ENCODE measurements at places on chromosomes 5 and 9.

DNA sequence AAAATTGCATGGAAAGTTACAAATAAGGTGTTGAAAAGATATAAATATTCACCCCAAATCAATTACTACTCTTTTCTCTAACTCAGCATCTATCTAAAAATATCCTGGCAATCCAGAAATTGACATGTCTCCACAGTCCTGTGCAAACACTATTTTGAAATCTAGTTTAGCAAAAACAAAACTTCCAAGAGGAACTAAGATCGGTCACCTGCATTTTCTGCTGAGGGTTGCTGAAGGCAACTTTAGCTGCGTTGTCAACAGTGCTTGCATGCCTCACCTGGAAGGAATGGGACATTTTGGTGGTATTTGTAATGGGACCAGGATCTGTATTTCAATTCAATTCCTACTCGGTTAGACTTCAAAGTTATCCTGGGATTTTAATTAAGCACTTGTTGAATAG is 398.3 kb downstream of the NTRK2 start:
- DNase-seq: no peak

- no peak for DNase-seq
Measured at GRCh38 chr9:137376386-137376785, 46.6 kb downstream of the EXD3 start.

DNA sequence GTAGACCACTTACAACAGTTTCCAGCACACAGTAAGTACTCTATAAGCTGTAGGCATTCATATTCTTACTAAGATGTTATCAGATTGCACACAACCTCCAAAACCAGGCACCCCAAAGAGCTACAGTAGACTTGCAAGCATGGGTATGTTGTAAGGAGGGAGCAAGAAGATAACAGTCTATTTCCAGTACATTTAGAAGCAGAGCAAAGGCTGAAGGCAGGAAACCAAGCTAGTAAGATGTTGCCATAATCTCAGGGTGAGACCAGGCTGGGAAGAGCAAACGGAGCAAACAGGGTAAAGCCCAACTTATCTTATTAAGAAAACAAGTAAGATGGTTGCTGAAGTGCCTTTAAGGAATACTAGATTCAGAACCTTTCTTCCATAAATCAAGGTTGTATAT is 161.1 kb downstream of the GLIS3 start:
- DNase-seq: no peak

GRCh38 chr5:124052201-124052600 is 540.2 kb downstream of the CSNK1G3 start:
- no peak for DNase-seq

DNA sequence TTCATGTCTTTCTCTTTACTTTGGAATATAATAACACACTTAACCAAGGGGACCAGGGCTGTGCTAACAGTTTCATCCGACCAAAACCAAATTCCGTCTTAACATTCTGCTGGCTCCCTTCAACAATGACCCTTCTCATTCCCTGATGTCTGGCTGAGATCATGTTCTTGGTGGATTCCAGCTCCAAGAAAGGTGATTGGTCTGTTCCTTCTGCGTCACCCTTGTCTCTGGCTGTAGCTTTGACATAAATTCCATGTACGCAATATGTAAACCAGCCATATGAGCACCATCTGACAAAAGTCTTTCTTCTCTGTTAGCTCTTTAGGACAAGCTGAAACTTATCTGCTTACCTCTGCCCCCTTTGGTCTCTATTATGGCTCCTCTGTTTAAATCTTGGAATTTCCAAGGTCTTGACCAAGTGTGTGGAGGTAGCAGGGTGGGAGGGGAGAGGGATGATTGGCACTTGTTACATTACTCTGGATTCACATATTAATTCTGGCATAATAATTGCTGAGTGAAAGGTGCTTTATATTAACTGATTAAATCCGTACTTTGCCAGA is 45.7 kb upstream of the HSD17B4 start:
- no peak for DNase-seq

DNA sequence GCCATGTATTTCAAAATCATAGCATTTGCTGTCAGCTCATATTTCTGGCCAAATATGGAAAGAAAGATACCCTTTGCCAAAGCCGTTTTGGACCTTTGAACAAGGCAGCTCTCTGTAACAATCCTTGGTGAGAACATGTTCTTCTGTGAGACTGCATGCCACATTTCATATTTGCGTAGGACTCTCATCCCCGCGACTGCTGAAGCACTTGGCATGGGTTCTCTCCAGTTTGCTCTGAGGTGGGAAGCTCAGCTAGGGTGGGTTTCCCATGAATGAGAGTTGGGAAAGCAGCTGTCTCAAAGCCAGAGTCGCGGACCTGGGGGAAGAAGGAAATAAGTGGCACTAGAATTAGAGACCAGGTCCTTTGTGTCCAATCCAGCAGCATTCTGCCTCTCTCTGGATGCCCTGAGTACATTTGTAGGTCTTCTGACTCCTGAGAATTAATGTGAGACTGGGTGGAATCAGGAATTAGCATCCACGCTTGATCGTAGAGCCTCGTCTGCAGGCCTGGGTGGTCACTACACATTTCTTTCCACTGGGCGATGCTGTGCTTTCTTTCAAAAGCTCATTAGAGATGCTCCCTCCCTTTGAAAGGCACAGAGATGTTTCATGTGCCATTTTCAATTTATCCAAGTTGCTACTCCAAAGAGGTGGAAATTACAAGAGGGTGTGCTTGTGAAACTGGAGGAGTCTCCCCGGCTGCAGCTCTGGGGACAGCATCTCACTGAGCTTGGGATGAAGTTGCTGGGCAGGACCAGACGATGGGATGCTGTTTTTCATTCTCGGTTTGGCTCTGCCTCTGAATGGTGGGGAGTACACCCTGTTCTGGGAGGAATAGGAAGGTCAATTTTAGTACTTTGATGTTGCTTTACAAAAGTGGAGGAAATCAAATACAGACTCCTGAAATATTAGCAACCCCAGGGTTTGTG is 197.2 kb downstream of the GADD45G start:
- no peak for DNase-seq

- no peak for DNase-seq
Measured at GRCh38 chr5:124580925-124581737, 165.3 kb downstream of the ZNF608 start.

- DNase-seq: no peak
Measured at GRCh38 chr9:128065907-128066712, 1.0 kb downstream of the NAIF1 start.

DNA sequence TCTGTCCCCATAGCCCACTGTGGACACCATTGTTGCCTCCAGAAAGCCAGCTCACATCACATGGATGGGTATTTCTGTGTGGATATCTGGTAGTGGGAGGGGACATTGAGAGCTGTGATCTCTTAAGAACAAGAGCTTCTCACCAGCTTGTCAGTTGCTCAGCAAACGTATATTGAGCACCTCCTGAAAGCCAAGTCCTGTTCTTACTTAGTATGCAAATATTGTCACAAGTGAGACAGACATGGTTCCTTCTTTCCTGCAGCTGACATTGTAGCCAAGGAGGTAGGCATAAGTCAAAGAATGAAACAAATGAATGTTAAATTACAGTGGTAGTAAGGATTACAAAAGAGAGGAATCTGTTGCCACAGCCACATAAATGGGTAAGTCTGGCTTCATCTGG is 3.8 kb downstream of the TCOF1 start:
- no peak for DNase-seq

DNA sequence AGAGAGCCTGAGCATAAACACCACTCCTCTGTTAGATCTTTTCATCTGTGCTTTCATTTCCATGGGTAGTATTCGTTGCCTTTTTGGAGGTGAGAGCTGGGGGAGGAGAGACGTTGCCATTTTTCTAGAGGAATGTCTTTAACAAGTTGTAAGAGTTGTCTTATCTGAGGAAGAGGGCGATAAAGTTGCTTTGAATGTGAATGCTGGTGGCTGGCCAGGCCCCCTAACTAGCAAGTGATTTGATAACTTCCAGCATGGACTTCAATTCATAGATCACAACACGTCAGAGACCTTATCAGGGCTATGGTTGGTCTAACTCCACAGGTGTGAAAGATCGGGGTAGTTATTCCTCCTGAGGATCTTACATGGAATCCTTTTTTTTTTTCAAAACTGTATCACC is 30.0 kb upstream of the AOPEP start:
- no peak for DNase-seq

DNA sequence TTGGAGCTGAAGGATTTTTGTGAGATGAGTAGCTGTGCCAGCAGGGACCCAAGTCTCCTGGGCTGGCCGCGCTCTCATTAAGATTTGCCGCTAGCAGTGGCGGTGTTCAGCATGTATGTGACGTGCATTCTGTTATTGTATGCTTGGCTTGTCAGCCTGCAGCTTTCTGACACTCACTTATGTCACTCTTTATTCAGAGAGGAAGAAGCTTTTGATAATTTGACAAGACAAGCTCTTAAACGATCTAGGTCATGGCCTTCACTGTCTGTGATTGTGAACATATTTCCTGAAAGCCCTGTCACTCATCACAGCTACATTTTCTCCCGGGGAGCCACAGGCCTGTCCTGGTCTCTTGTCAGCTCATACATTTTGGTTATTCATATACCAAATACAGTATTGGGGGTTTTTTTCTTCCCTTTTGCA is 98.2 kb upstream of the GRHPR start:
- DNase-seq: no peak

- DNase-seq: no peak
Measured at GRCh38 chr9:99134893-99135341, 30.0 kb downstream of the TGFBR1 start.

DNA sequence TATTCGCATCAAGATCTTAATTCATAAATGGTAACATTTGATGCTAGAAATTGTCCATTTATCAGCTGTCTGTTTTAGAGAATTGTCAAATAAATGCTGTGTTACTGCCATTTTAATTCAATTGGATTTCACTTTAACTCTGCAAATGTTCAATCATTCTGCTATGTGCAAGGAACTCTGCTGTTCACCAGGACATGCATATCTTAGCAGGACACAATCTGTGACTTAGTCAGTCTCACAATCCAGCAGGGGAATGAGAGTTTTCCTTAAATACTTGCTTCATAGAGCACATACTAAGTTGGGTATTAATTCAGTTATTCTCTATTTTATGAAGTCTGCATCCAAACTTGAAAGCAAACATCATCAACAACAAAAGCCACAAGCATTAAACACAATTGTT is 488.7 kb upstream of the MEF2C start:
- DNase-seq: no peak

- no peak for DNase-seq
Measured at GRCh38 chr9:93148721-93149120, 14.7 kb upstream of the NINJ1 start.

DNA sequence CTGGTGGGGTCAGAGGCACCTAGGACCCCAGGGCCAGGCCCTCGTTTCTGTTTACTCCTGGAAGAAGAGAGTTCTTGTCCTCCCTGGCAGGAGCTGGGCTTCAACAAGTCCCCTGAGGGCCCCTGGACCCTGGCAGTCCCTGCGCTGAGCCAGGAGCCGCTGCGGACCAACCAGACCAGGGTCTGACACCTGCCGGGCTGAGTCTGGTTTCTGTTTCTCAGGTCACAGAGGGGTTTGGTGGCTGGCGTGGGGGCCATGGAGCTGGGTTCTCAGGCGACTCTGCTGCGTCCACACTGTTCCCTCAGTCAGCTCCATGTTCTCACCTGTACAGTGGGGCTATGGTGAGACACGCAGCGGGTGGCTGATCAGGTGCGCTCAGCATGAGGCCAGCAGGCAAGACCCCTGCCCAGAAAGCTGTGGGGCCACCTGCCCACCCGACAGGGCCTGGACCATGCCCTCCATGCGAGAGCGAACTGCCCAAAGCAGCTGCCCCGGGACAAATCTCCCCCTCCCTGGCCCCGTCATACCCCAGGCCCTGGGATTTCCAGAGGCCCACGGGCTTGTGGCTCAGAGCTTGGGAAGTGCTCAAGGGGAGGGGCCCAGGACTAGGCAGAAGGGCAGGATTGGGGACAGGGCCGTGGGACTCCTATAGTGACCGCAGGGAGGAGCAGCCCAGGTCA is 17.9 kb upstream of the NOTCH1 start:
- DNase-seq: no peak

DNA sequence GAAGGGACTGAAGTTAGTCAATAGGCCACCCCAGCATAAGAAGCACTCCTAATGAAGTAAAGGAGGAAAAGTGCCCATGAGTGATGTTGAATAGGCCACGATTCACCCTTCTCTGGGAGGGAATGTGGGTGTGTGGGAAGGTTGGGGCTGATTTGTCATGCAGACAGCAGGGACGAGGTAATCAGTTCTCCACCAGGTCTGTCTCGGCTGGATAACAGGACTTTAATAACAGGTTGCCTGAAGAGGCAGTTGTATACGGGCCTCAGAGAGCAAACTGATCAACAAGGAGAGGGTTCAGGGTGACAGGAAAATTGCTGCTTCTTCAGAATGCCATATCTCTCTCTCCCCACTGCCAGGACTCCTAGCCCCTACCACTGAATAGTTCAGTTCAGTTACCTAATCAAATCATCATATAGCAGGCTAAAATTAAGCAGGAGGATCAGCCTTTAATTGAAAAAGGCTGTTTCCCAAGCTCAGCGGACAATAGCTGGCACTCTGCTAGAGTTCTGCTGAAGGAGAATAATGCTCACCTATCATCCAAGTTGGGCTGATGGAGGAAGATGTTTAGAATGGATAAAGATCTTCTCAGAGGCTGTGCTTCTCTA is 43.6 kb upstream of the SMIM32 start:
- no peak for DNase-seq

DNA sequence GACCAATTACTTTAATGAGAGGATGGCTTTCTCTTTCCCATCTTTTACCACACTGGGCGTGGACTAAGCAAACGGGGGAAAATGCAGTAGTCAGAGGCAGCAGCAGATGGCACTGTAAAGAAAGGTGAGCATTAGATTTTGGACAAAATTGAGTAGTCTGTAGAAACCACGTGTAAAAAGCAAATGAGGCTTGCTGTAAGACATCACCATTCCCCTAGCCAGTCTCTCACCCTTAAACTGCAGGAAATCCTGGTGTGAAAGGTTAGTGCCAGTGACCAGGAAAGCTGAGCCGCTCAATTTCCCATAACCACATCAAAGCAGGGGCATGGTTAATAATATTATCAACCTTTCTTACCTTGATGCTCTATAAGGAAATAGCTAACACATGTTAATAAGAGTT is 31.8 kb downstream of the SPATA31C2 start:
- DNase-seq: no peak

DNA sequence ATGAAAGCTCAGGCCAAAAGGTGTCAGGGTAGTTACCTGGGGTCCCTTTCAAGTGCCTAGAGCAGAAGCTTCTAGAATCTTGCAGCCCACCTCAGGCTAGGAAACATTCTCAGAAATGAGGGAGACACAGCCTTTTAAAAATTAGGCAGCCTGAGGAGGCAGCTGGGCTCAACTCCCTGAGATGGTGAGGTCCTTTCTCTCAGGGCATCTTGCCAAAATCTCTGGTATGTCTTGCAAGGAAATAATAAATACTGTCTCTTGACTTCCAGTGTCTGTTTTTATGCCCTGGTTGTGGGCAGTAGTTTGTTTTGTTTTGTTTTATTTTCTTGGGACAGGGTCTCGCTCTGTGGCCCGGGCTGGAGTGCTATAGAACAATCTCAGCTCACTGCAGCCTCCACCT is 100.9 kb upstream of the APC start:
- no peak for DNase-seq
